ENCODE measurements at places on chromosomes 2 and 18.

- peak; percentile 11 for DNase-seq
Measured at GRCh38 chr2:214740867-214741395, 68.6 kb downstream of the BARD1 start.

DNA sequence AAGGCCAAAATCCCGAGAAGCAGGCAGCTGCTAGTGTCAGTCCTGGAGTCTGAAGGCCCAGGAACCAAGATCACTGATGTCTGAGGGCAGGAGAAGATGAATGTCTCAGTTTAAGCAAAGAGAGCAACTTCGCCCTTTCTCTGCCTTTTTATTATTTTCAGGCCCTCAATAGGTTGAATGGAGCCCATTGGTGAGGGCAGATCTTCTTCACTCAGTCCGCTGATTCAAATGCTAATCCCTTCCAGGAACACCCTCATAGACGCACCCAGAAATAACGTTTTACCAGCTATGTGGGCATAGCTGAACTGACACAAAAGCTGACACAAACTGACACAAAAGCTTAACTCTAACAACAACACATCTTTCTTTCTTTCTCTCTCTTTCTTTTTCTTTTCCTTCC lies 78.0 kb upstream of the KCNJ3 start:
- DNase-seq, result no peak

DNA sequence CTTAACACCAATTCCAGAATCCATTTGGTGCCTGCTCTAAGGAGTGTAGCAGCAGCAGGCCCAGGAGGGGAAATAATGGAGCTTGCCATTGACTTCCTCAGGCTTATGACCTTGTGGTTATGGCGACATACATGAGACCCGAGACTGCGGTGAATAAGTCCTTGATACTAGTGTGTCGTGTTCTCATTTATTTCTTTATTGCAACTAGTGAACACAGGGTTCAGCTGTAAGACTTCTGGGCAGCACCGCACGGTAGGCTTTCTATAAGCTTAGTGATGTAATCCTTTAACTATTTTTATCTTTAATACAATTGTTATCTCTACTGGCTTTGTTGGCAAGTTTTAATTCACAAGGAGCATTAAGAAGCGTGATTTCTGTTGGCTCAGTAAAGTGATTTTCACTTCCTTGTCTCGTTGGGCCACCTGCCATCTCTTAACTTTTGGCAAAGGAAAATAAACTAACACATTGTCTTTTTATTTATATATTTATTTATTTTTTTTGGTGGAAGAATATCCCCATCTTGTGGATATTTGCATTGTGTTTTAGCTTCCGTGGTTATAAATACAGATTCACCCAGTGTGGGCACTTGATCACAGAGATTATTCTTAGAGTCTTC lies 139.8 kb downstream of the LTBP1 start:
- no peak for DNase-seq

GRCh38 chr2:70855667-70856066 lies 20.1 kb upstream of the CD207 start:
- DNase-seq, result peak; percentile 21

- DNase-seq, result no peak
Measured at GRCh38 chr2:8669157-8669817, 12.6 kb upstream of the ID2 start.

DNA sequence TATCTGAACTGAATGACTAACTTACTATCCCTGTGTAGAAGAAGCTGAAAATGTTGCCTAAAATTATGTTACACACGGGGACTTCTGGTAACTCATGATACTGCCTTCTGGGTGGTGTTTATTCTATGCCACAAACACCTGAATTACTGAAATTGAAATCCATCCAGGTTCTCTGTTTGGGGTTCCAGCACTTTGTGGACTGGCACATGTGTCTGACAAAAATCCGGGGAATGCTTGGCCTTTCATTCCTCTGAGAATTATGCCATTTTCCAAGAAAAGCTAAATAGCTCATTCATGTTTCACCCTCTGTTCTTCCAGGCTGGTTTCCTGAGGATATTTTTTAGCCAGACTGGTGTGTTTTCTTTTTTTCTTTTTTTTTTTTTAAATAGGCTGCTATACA lies 59.5 kb upstream of the POU3F3 start:
- no peak for DNase-seq

DNA sequence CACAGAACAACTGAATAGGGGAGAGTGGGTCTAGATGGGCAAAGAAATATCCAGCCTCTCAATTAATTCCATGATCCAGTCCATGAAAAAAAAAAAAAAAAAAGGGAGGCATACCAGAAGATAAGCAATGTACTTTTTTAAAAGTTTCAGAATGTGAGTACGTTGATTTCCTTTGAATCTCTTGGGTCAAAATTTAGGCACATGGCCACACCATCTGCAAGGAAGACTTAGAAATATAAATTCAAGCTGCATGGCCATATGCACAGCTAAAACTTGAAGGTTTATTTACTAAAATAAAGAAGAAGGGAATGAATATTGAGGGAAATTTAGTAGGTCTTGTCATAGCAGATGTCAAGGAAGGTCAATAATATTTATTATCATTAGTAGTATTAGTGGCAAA lies 286.5 kb upstream of the CDH7 start:
- no peak for DNase-seq

- DNase-seq, result no peak
Measured at GRCh38 chr2:56192664-56193305, 9.0 kb downstream of the CCDC85A start.

GRCh38 chr2:150357770-150358467 lies 129.5 kb downstream of the RND3 start:
- no peak for DNase-seq

GRCh38 chr2:124395961-124396360 lies 370.9 kb downstream of the CNTNAP5 start:
- no peak for DNase-seq

DNA sequence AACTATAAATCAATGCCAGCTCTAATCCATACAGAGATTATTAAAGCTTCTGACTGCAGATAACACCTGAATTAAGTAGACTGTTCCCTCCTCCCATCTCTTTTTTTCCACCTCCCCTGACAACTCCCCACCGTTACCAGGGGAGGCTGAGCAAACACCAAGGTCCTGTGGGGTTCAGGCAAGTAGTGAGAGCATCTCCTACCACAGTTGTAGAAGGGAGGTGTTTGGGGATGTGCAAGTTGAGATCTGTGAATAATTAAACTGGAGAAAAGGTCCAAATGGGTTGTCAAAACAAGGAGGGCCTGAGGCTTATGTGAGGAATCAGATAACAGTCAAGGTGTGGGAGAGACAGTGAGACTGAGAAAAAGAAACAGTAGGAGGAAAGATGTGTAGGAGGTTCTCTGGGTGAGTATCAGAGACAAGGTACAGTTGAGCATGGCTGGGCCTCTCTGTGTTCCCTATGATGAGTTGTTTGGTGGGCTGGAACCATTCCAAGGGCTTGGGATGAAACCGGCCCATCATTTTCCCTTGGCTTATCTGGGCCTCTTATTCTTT lies 194.6 kb downstream of the CYRIA start:
- no peak for DNase-seq

Data from fibroblast of skin of left quadriceps (primary cell).